G401 (cell line): ENCODE measurements at places on chromosomes 2 and 18.

DNA sequence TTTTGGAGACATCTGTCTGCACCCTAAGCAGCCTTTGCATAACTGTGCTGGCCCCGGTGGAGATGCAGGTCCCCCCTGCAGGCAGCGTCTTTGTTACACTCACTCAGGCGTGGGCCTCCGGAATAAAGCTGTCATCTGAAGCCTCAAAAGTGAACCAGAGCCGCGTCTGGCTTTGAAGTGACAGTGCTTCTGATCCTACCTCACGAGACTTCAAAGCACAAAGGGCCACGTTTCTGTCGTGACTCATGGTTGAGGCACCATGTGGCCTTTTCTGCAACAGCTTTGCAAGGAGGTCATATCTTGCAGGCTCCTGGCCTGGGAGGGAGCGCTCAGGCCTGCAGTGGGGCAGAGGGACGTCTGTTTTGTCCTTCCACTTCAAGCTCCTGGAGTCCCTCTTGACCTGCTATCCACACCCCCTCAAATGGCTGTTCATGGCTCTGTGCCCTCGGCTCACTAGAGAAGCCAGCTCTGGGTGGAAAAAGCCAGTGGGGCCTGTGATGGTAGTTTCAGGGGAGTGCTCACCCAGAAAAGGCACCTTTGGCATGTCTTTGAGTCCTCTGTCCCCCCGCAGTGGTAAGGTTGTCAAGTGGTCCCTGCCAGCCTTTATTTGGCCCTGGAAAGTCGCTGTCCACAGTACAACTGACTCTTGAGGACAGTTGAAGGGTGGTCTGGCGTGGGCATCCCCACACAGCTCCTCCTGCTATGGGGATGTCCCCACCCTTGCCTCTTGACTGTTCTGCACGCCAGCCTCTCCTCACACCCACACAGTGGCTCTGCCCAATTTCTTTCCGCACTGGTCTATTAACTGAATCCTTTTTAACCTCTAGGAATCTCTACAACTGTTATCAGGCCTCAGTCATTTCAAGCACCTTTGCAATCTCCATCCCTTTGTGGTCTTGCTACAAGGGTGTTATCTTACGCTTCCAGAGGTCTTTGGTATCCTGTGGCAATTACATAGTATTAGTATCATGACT lies 19.3 kb downstream of the GPR55 start:
- DNase-seq: no peak

DNA sequence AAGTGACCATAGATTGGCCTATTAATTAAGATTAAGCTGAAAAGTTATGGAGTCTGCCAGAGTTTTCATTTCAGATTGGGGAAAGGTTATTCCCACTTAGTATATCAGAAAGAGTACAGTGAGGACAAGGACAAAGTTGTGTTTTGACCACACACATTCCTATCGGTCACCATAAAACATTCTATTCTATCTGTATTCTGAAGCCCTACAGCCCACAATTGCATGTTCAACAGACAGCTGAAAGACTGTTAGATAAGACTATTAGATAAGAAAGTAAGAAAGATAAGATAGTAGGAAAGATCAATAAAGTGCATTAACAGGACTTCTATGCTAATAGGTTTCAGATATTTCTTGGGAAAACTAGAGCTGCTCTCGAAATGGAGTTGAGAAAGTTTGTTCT lies 26.7 kb upstream of the ACYP2 start:
- DNase-seq: no peak

GRCh38 chr2:65856423-65856822 lies 424.0 kb upstream of the SPRED2 start:
- DNase-seq: no peak

- no peak for DNase-seq
Observed at GRCh38 chr18:73118121-73118816, 250.5 kb upstream of the NETO1 start.

- peak; percentile 64 for DNase-seq
Observed at GRCh38 chr2:119715409-119716283, 36.6 kb downstream of the TMEM177 start.

DNA sequence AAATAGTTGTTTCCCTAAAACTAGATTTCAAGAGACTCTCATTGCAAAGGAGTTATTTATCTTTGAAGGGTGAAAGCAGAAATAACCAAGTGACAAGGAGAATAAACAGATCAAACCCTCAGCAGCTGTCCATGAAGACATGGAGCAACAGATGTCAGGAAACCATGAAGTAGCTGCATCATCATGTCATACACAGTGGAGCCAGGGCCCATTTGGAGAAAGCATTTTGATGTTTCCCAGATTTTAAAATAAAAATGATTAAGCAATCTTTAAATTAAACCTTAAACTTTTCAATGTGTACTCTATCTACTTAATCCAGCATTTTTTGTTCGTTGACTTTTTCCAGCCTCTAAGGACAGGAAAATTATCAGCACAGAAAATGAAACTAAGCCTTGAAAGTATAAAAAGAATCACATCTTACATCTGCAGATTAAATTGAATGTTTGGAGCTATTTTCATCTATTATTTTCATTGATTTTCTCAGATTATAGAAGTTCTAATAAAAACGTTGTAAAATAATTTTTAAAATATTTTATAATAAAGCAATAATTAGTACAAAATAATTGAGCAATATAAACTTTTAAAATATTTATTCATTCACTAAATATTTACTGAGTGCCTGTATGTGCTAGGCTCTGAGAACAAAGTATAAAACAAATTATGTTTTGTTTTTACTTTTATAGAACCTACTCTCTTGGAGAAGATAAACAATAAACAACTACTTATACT lies 860.1 kb downstream of the BCL11A start:
- DNase-seq: no peak

- no peak for DNase-seq
Observed at GRCh38 chr2:165899311-165899710, 54.3 kb downstream of the TTC21B start.

GRCh38 chr2:207480521-207481040 lies 49.2 kb upstream of the CREB1 start:
- DNase-seq: peak; percentile 1

DNA sequence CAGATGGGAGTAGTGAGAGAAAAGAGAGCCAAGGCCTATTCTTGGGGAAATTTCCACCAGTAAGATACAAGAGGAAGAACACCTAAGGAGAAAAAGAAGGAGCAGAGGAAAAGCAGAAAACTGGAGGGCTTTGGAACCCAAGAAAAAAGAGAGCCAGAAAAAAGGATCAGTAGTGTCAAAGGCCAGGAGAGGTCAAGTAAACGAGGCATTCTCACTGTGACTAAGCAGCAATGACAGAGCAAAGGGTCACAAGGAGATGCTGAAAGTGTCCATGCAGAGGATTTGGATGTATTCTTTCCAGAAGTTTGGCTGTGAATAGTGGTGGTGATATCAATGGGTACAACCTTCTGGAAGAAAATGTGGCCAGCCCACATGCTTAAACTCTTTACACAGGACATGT lies 109.5 kb downstream of the DYNAP start:
- DNase-seq: no peak

GRCh38 chr2:8573942-8574195 lies 108.0 kb upstream of the ID2 start:
- no peak for DNase-seq

- no peak for DNase-seq
Observed at GRCh38 chr18:3447068-3447894, 2.7 kb upstream of the TGIF1 start.

- no peak for DNase-seq
Observed at GRCh38 chr2:9211496-9211895, 4.9 kb downstream of the ASAP2 start.

DNA sequence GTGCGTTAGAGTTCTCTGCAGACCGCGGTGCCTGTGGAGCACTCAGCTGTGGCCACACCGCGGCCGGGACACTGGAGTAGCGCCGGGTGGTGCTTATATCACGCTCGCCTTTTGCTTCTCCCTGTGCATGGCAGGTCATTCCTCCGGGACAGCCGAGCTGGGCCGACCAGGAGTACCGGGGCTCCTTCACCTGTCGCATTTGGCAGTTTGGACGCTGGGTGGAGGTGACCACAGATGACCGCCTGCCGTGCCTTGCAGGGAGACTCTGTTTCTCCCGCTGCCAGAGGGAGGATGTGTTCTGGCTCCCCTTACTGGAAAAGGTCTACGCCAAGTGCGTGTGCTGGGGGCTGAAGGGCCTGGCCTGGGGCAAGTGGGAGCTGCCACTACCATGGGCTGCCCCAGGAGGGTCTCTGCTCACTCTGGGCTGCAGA lies 4.2 kb downstream of the CAPN10 start:
- DNase-seq: no peak

- no peak for DNase-seq
Observed at GRCh38 chr2:235034265-235035118, 82.7 kb downstream of the SH3BP4 start.

DNA sequence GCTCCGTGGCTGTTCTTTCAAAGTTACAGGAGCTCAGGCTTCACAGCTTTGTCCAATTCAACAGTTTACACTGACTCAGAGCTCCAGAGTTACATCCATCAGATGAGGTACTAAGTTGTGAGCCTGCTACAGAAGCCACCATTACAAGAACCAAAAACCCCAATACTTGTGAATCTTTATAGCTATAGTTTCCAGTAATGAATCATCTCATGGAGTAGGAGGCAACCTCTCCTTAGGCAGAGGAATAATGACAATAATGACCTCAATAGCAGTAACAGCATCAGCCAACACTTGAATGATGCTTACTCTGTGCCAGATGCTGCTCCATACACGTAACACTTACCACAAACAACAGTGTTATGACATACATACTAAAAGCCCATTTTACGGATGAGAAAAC lies 3.6 kb downstream of the ZC3H8 start:
- no peak for DNase-seq

- no peak for DNase-seq
Observed at GRCh38 chr2:143254110-143254509, 124.9 kb downstream of the ARHGAP15 start.

DNA sequence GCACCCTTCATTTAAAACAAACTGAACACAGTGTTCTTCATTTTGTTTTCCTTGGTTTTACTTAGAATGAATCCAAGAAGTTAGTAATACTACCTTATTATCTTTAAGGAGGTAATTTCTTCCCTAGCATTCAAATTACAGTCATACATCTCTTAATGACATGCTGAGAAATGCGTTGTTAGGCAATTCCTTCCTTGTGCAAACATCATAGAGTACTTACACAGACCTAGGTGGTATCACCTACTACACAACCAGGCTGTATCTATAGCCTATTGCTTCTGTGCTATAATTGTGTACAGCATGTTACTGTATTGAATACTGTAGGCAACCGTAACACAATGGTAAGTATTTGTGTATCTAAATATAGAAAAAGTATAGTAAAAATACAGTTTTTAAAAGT lies 8.4 kb upstream of the CABYR start:
- DNase-seq: no peak

- no peak for DNase-seq
Observed at GRCh38 chr2:135762022-135762421, 20.4 kb downstream of the UBXN4 start.

DNA sequence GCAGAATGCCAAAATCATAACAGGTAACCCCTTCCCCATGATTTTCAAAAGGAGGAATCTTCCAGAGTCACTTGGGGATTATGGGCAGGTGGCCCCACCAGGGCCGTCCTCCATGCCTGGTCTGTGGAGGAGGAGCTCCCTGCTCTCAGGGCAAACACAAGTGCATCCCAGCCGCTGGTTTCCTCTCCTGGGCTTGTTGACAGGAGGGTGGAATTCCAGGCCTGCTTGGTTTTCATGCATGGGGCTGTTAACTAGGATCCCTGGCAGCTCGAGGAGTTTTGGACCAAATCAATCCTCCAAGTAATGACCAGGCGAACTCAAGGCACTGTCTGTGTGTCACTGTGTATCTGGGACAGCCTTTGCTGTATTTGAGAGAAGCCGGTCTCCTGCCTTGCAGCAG lies 45.3 kb downstream of the FOSL2 start:
- DNase-seq: no peak

DNA sequence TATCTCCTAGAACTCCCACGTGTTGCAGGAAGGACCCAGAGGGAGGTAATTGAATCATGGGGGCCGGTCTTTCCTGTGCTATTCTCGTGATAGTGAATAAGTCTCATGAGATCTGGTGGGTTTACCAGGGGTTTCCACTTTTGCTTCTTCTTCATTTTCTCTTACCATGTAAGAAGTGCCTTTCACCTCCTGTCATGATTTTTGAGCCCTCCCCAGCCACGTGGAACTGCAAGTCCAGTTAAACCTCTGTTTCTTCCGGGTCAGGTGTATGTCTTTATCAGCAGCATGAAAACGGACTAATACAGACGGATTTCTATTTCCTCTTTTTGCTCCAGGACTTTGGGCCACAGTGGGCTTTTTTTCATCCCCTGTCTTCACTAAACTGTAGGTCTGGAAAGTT lies 88.3 kb upstream of the KCNE4 start:
- DNase-seq: no peak

- DNase-seq: no peak
Observed at GRCh38 chr18:61718944-61719343, 173.9 kb downstream of the RNF152 start.

- no peak for DNase-seq
Observed at GRCh38 chr2:8452296-8452695, 229.6 kb upstream of the ID2 start.

DNA sequence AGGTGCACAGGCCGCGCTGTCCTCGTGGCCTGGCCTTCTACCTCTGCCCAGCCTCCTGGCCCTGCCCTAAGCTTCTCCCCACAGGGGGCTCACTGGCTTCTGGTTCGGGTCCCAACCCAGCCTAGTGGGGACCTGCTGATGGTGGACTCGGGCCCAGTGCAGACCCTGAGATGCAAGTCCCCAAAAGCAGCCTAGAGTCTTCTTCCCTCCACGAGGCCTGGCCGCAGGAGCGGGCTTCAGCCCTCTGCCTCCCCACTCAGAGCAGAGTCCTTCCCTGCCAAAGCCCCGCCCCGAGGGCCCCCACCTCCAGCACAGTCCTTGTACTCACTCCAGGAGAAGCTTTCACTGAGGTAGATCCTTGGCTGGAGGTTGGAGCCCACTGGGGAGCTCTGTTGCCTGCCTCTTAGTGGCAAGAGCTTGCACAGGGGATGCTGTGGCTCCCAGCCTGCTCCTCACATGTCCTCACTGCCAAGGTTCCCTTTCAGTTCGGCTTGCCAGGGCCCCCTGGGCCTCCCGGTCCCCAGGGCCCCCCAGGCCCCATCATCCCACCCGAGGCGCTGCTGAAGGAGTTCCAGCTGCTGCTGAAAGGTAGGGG lies 3.6 kb downstream of the ERFE start:
- DNase-seq: no peak

- DNase-seq: no peak
Observed at GRCh38 chr2:182316950-182317349, 109.9 kb downstream of the PDE1A start.

DNA sequence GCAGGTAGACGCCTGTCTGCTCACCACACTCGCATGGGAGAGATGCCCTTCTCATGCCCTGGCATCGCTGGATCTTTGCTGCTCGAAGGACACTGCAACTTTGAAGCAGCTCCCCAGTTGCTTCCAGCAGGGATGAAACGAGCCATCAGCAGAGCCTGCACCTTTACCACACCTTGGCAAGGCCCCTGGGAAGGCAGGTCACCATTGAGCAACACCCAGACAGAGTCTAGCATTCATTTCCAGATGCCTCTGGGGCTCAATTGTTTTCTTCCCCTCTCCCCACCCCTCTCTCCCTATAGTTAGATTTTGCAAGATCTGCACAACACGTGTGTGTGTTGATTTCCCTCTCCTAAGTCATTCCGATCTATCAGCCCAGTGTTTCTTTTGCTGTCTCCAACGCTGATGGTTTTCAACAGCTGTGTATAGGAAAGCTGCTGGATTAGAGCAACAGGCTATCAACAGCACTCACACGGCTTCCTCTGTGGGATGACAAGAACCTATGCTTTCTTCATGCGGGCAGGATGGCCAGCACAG lies 25.6 kb upstream of the INHBB start:
- no peak for DNase-seq

- DNase-seq: no peak
Observed at GRCh38 chr2:240848900-240849680, 19.5 kb upstream of the AGXT start.

- no peak for DNase-seq
Observed at GRCh38 chr2:137449454-137449853, 514.8 kb upstream of the HNMT start.
